ENCODE measurements at places on chromosomes 11 and 22.
A peak's percentile ranks its signal among the peaks of the same experiment; 100 is the strongest.

DNA sequence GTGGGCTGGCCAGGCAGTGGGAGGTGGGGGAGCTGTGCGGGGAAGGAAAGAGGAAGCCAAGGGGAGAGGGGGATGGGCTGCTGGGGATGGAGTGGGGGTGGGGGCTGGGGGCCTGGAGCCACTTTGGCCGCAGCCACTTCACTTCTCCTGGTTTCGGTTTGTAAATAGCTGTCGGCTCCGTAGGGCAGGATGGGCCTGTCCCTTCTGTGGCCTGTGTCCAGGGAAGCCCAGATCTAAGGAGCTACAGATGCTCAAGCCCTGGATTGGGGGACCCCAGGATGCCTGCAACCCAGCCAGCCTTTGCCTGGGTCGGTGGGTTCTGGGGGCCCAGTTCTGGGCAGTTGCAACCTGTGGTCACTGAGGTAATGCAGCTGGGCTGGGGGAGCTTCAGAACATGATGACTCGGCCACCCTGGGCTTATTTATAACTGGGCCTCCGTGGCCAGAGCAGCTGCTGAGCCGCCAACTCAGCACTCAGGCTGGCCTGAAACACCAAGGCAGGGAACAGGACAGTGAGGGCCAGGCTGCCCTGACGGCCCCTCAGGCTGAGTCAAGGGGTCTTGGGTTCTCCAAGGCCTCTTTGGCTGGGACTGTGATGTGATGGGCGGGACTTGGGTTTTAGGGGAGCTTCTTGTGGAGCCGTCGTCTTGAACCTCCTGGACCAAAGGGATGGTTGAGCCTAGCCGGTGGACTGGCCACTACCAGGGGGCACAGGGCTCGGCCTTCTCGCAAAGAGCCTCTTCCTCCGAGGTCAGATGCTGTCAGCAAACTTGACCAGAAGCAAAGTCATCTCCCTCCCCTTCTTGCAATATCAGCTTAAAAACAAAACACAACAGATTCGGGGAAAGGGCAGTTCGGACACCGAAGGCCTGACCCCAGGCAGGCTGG lies 15.0 kb upstream of the SLC39A13 start:
- no peak for DNase-seq

DNA sequence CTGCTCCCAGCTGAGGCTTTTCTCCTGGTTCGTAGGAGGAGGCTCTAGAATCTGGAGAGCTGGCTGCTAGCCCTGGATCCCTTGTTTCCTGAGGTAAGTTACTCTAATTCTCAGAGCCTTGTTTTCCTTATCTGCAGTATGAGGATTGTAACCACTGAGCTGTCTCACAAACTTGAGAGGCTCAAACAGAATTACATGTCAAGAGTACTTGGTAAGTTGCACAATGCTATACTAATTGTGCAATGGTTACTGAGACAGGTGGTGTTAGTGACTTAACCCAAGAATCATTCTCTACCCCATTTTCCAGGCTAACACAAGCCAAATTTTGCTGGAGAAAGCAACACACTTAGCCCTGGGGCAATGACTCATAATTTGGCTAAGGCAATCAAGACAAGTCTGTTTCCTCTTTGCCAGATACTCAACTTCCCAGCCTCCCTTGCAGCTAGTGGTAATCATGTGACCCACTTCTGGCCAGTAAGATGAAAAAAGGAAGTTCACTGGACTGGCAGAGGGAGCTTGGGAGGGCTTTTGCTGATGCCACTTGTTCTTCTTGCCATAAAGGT lies 348.0 kb downstream of the TENM4 start:
- no peak for DNase-seq

DNA sequence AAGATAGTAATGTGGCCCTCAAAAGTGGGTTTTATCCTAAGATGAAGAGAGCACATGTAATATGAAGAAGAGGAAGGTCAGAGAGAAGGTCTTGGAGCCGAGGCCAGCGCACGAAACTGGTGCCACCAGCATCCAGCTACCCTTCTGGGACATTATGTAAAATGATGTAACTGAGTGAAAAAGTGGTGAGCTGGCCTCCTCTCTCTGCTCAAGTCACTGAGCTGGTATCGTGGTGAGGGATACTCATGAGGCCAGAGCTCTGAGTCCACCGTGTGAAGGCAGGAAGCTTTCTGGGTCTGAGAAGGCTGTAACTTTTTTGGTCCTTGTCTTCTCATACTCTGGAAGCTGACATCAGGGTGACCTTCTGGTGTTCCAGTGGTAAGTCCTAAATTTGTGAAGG lies 25.1 kb downstream of the RNF185 start:
- no peak for DNase-seq

DNA sequence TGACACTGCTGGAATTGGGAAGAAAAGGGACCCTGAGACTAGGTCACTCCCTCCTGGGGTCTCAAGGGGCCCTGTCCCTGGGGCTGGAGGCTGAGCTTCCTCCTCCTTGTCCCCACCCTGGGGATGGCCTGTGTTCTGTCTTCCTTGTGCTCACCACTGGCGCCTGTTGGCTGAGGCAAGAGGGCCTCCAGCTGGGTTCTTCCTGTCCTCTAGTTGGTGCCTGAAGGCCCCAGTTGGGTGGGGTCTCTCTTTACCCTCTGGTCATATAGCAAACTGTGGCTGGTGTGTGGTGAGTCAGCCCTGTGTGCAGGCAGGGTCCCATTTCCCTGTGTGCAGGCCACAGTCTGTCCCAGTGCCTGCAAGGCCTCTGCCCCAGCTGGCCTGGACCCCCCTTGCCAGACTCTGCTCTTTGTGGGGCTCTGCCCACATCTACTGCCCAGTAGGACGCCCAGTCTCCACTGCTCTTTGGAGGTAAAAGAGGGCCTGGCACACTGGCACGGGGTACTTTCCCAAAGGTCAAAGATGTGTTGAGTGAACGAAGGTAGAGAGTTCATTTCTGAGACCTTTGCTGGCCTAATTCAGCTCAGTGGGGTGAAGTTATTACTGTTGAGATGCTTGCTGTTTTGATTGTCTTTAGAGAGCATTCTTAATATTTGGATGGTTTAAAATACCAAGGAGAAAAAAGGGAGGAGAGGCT lies 55.1 kb upstream of the CLDN5 start:
- no peak for DNase-seq

DNA sequence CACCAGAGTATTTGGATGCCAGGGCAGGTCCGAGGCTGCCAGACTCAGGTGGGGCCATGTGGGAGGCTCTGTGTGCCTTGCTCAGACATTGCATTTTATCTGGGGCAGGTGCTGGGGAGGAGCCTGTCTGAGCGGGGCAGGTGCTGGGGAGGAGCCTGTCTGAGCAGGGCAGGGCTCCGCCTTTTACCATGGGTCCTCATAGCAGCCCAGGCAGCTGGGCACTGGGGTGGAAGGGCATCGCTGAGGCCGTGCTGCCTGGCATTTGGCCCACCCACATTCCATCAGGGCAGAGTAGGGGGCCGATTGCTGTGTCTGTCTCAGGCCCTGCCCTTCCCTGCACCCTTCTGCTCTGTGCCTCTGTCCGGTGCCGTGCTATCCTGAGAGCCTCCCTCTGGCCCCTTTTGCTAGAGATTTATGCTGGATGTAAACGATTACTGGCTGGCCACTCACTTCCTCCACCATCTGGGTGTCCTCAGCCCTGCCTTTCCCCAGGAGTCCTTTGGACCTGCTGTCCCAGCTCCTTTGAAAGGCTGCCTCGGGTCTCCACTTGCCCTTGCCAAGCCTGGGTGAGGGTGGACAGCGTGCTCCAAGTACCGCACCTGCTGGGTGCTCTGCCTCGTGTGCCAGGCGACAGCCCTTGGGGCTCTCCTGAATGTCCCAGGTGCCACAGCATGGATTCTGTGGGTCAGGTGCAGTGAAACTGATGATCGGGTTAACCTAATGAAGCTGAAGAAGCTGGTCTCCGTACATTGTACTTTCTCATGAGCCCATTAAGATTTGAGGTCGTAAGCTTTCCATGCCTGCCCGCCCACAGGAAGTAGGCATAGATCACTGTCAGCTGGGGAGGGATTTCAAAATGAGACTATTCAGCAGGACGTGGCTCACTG lies 281.6 kb downstream of the TBC1D22A start:
- no peak for DNase-seq

GRCh38 chr11:33620423-33621171 lies 80.0 kb downstream of the C11orf91 start:
- DNase-seq, result no peak

DNA sequence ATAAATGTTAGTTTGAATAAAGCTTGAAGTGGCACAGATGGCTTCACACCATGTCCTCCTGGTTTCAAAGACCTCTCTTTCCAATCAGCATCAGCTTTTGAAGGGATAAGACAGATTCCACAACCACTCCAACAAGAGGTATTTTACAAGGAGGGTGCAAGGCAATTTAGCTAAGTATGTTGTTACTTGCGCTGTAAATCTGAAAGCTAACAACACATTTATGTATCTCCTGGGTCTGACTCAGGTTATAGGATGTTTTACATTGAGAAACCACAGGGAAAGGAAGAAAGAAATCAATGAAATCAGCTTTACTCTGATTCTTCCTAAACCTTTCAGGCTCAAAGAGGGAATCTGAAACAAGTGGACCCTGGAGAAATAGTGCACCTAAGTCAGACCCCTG lies 12.1 kb downstream of the CWC15 start:
- no peak for DNase-seq

- no peak for DNase-seq
Observed at GRCh38 chr11:26620282-26621045, 48.4 kb upstream of the MUC15 start.

- no peak for DNase-seq
Observed at GRCh38 chr11:2462986-2463765, 18.4 kb downstream of the KCNQ1 start.

DNA sequence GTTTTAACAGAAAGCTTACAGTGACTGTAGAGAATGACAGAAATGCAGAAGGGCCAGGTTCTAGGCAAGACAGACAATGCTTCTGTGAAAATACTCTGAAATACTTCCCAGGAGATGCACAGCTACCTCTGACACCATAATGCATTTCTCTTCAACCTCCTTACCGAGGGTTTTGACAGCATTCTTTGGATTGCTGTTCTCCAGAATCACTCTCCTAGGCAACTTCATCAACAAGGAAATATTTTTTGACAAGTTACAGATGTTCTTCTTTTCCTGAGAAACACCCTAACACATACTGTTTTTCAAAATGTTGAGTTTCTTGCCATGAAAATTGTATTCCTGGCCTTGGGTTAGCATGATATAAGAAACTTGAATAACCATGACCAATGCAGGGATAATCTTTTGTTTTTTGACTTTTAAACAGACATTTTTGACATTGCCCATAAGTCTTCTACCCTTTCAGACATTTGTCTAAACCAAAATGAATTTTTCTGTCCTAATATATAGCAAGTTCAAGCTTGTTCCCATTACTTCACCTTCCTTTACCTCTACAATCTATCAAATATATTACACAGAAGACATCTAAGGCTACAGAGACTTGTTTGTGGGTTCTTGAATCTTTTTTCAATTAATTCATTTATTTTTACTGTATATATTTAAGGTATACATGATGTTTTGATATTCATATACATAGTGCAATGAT lies 108.1 kb downstream of the CCDC34 start:
- no peak for DNase-seq

GRCh38 chr22:28711341-28711740 lies 30.3 kb downstream of the CHEK2 start:
- no peak for DNase-seq

GRCh38 chr11:35424157-35424940 lies 5.0 kb upstream of the SLC1A2 start:
- no peak for DNase-seq

GRCh38 chr11:33005175-33005574 lies 10.5 kb upstream of the DEPDC7 start:
- DNase-seq, result peak; percentile 18

DNA sequence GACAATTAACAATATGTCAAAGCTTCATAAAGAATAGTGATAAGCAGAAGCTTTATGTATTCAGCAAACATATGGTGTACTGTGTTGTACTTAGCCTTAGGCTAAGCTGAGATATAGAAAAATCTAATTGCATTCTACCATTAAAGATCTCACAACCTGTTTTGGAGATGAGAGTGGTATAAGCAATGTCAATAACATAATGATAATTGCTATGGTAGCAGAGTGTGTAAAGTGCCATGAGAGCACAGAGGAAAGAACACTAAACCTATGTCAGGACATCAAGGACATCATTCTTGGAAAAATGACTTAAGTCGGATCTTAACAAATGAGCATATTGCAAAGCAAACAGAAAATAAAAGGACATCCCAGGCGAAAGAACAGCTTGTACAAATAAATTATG lies 28.6 kb upstream of the ANGPTL5 start:
- DNase-seq, result no peak

DNA sequence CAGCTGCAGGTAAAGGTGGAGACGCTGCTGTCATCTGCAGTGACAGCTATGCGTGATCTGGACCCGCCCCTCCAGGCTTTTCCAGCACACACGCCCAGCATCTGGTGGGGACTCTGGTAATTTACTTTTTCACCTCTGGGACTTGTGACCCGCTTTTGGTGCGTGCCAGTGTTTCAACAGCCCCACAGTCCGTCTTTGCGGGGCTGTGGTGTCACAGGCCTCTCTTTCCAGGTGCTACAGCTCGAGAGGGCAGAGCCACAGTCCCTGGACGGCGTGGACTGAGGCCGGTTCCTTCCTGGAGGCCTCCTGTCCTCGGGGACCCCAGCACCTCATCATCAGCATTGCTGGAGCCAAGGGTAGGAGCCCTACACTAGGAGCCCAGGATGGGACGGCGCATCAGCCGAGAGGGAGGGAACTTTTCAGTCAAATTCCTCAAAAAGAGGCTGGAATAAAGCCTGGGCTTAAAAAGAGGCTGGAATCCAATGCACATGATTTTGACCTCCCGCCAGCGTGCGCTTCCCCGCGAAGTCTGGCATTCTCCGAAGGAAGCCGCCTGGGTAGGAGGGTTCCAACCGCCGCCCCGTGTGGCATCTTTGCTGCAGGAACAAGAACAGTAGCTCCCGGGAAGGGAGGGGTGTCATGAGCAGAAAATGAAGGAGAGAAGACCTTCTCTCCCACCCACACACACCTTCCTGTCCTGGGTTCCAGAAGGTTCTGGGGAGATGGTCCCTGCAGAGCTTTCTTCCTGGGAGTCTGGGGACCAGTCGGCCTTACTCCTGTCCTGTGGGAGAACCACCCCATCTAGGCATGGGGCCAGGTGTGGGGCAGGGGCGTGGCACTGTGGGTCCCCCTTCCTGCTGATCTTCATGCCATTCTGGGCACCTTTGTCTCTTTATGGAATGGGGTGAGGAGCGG lies 25.7 kb upstream of the KRTAP5-7 start:
- DNase-seq, result no peak

DNA sequence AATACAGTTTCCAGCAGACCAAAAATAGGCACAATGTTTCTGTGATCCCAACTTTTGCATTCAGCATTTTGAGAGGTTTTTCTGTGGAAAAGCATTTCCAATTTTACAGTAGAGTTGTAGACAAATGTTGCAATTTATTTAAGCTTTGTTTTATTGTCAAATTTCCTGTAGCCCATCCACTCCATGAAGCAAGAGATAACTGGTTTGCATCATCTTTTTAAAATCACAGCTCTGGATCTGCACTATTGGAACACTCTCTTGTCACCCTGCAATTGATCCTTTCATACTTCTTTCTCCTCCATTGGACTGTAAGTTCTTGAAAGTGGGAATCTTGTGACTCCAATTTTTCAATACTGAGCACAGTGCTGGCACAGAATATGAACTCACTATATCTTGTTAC lies 86.0 kb downstream of the MAML2 start:
- no peak for DNase-seq

- DNase-seq, result no peak
Observed at GRCh38 chr11:76808171-76808570, 25.0 kb downstream of the TSKU start.

GRCh38 chr11:118608360-118609227 lies 1.2 kb downstream of the PHLDB1 start:
- DNase-seq, result peak; percentile 86

Measured in CD4-positive, alpha-beta T cell treated with Interleukin-15 for 4 hours (primary cell).